ENCODE measurements at places on chromosomes 5 and 9. TPM values are rescaled to one million over a fixed set of nuclear protein-coding genes. Genes with fewer than 3 reads are reported as not detected.

- no peak for DNase-seq
Observed at GRCh38 chr9:108528231-108528630, 327.6 kb downstream of the ACTL7B start.

- DNase-seq = no peak
Observed at GRCh38 chr5:68319706-68320412, 104.3 kb downstream of the PIK3R1 start.

GRCh38 chr5:152151940-152152339, 227.3 kb upstream of the GLRA1 start:
- no peak for DNase-seq

The SAXO1 gene
- polyA plus RNA-seq = 0.17 TPM

- no peak for DNase-seq
Observed at GRCh38 chr5:14913096-14913495, 41.5 kb upstream of the ANKH start.

- DNase-seq = no peak
Observed at GRCh38 chr5:175790796-175791195, 80.6 kb upstream of the CPLX2 start.
